Mucosa of gallbladder (tissue), 1 donor: ENCODE measurements at places on chromosomes 1 and 21.

GRCh38 chr1:243507001-243507671 lies 251.3 kb downstream of the SDCCAG8 start:
- DNase-seq, result no peak

- no peak for DNase-seq
Observed at GRCh38 chr1:82299656-82300055, 498.9 kb downstream of the ADGRL2 start.

- DNase-seq, result no peak
Observed at GRCh38 chr1:181057079-181057478, 23.3 kb downstream of the MR1 start.

- DNase-seq, result peak; percentile 27
Observed at GRCh38 chr1:231162297-231162969, 575 bp downstream of the TRIM67 start.

DNA sequence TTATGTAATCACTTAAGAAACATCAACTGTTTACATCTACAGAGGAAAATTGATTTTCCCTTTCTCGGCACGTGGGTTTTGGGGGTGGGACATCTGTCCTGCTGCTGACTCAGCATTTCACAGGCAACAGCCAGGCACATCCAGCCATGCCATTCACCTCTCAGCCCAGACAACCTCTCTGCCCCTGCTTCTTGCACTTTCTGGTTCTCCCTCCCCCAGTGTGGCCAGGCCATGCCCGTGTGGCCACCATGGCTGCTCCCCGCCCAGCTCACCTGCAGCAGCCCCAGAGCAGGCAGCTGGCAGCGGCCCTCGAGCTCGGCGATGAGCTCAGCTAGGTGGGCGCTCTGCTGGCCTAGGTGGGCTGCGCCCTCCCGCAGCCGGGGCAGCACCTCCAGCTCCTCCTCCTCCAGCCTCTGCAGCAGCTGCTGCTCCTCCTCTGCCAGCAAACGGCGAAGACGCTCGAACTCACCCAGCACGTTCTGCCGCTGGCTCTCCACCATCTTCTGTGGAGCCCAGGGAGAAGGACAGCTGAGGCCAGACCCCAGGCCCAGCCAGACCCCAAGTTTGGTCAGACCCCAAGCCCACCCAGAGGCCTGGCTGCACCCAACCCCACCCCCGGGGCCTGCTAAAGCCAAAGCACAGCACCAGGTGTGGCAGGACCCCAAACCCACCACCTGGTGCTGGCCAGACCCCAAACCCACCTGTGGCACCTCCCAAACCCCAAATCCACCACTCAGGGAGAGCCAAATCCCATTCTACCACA lies 5.8 kb downstream of the TRIM11 start:
- DNase-seq, result no peak

- DNase-seq, result no peak
Observed at GRCh38 chr1:95145493-95145892, 28.3 kb downstream of the TLCD4 start.

GRCh38 chr1:243927381-243927780 lies 77.3 kb upstream of the AKT3 start:
- no peak for DNase-seq

DNA sequence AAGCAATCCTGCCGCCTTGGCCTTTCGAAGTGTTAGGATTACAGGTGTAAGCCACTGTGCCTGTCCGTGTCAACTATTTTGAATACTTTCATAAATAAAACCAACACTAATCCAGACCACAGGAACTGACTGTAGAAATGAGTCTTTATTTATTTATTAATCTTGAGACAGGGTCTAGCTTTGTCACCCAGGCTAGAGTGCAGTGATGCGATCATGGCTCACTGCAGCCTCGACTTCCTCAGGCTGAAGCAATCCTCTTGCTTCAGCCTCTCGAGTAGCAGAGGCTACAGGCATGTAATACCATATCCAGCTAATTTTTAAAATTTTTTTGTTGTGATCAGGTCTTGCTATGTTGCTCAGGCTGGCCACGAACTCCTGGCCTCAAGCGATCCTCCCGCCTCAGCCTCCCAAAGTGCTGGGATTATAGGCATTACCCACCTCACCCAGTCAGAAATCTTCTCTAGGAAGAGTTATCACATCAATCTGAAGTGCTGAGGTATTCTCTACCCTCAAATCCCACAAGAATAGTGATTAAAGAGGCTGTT lies 21.7 kb upstream of the CPLANE2 start:
- no peak for DNase-seq

GRCh38 chr1:147560765-147561471 lies 19.6 kb downstream of the BCL9 start:
- no peak for DNase-seq

DNA sequence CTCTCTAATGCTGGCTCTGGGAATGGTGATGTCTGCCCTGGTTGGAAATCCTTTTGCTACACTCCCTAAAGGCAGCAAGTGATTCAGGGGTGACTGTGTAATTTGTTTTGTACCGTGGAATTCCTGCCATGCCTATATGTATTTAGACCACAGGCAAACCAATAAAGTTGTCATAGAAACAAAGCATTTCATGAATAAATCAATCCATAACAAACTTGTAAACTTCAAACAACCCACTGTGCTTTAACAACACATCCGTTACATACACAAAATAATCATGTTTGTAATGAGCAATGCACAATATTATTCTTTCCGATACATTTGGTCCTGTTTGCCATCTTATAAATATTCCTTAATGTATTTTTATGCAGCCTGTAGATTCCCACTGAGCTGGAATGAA lies 330.3 kb upstream of the SNX7 start:
- no peak for DNase-seq

GRCh38 chr1:9150582-9151327 lies 21.9 kb upstream of the GPR157 start:
- no peak for DNase-seq

GRCh38 chr1:7984811-7985210 lies 23.3 kb downstream of the PARK7 start:
- DNase-seq, result no peak

DNA sequence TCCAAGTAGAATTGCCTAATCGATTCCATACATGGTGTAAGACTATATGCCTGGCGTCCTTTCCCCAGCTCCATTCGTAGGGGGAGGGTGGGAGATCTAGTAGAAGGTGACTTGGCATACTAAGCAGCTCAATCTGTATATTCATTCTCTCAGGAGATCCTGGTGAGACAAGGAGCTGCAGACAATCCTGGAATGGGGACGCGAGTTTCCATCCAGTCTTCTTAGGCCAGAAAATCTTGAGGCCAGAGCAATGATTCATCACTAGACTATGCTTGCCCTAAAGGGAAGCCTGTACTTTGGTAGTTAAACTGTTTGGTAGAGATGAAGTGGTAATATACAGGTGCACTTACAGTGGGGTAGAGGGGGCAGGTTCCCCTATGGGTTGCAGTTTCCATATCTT lies 468.7 kb downstream of the ADGRL2 start:
- DNase-seq, result no peak

DNA sequence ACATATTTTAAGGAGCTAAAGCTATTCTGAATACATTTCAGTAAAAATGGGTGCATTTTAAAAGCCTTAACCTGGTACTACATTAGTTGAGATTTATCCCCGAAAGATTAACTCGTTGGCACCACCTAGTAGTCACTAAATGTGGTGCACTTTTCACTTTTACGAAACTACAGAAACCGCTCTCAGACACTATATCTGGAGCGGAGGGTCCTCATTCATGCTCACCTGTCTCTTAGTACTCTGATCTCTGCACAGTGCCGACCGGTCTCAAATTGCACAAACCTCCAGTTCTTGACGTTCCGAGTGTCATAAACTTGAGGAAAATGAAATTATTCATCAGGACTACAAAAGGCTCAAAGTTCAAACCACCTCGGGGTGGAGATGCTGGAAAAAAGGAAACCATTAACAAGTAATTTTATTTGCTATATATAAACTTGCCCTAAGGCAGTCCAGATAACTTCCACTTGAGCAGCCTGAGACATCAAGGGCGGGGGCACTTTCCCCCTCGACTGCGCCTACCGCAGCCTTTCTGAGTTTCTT lies 722 bp downstream of the LZIC start:
- no peak for DNase-seq

DNA sequence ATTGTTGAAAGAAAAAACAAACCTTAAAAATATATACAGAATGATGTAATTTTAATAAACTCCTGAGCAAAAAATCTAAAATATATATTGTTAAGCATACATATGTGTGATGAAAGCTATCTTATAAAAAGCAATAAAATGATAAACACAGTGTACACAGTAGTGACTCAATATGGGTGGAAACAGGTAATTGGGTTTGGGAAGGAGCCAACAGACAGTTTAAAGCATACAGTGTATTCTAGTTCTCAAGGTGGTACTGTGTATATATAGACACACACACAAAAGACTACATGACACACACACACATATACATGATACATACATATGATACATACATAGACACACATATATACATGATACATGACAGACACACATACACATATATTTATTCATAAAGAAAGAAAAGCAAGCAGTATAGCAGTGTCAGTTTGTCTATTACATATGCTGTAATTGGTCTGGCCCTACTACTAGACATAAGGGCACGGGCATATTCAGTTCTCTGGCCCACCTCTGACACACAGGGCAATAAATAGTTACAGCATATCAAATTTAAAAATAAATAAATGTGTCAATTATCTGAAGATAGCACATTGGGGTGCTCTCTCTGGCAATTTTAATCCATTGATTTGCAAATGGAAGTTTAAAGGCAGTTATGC lies 330.2 kb downstream of the S1PR1 start:
- no peak for DNase-seq

- no peak for DNase-seq
Observed at GRCh38 chr1:232627645-232628334, 2.1 kb downstream of the SIPA1L2 start.

- no peak for DNase-seq
Observed at GRCh38 chr1:113787663-113788062, 24.6 kb downstream of the RSBN1 start.

DNA sequence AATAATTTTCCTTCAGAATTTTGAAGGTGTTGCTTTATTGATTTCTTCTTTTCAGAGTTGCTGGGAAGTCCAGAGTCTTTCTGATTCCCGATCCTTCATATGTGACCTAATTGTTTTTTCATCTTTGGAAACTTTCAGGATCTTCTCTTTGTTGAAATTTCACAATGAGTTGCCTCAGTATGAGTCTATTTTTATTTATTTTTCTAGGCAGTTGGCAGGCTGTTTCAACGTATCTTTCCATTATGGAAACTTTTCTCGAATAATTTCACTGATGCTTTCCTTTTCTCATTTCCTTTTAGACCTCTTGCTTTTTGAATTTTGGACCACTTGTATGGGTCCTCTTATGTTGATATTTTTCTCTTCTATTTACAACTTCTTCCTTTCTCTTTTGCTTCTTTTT lies 354.3 kb downstream of the TGFB2 start:
- DNase-seq, result no peak

- DNase-seq, result no peak
Observed at GRCh38 chr1:179230251-179230650, 774 bp upstream of the ABL2 start.

- no peak for DNase-seq
Observed at GRCh38 chr1:155210314-155211104, 2.0 kb downstream of the MTX1 start.

GRCh38 chr1:208616776-208617175 lies 372.6 kb upstream of the PLXNA2 start:
- no peak for DNase-seq

- DNase-seq, result peak; percentile 90
Observed at GRCh38 chr21:38913120-38913892, 107.6 kb downstream of the ETS2 start.

- DNase-seq, result no peak
Observed at GRCh38 chr21:38350684-38351083, 93.9 kb downstream of the KCNJ15 start.

DNA sequence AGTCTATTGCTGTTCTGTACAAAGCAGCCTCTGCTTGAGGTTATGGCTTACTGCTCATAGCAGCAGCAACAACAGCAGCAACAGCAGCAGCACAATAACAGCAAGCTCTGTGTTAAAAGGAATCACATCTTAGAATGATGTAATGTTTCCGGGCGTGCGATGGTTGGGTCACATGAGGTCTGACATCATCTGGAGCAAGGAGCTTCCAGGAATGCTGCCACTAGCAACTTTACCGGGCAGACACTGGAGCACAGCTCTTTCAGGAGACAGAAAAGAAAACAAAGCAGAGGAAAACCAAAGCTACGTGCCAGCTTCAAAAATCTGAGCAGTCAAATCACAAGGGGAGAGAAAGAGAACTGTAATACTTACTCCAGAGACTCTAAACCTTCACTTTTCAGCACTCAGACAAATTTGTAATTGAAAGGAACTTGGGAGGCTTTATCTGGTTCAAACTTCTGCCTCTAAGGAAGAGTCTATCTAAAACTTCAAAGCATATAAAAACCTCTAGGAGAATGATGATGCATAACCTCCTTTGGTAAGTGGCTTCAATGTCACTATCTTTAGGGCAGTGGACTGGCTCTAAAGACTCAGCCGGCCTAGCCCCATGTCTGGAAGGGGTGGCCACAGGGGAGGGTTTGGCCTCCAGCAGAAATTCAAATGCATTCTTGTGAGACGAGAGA lies 28.3 kb upstream of the RAB3GAP2 start:
- DNase-seq, result peak; percentile 69

DNA sequence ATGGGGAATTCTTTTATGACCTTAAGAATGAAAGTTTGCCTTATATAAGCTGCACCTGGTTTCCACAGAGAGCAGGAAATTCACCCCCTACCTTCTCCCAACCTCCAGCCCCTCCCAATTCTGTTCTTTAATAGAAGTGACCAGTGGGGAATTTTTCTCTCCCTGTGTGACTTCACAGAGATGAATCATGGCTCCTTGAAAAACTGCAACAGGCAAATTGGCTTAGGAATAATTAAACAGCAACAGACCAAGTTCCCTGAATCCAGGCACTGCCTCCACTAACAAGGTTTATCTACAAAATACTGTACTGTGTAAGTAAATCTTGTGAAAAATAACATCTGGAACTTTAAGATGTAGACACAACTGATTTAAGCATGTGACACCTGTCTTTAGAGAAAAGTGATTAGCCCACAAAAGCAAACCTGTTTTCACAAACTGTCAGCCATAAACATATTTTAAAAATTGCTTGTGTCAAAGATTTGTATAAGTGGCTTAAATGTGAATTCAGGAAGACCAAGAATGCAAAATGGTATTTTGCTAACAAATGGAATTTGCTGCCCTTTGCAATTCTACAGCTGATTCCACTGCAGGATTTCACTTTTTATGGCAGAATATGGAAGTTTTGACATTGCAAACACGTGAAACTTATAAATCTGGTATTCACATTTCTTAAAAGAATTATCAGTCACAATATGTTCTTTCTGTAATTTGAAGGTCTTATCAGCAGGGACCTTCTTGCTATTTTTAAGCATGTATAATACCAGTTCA lies 54.0 kb downstream of the ALG14 start:
- DNase-seq, result no peak

- DNase-seq, result peak; percentile 72
Observed at GRCh38 chr1:169546087-169546995, 39.9 kb downstream of the F5 start.

GRCh38 chr1:204357551-204358490 lies 1.9 kb downstream of the PLEKHA6 start:
- no peak for DNase-seq
